ENCODE measurements at places on chromosomes 12 and 14.

GRCh38 chr12:78120306-78120705 lies 289.6 kb downstream of the NAV3 start:
- no peak for DNase-seq

GRCh38 chr14:24332268-24332993 lies 2.4 kb downstream of the ADCY4 start:
- peak; percentile 77 for DNase-seq

DNA sequence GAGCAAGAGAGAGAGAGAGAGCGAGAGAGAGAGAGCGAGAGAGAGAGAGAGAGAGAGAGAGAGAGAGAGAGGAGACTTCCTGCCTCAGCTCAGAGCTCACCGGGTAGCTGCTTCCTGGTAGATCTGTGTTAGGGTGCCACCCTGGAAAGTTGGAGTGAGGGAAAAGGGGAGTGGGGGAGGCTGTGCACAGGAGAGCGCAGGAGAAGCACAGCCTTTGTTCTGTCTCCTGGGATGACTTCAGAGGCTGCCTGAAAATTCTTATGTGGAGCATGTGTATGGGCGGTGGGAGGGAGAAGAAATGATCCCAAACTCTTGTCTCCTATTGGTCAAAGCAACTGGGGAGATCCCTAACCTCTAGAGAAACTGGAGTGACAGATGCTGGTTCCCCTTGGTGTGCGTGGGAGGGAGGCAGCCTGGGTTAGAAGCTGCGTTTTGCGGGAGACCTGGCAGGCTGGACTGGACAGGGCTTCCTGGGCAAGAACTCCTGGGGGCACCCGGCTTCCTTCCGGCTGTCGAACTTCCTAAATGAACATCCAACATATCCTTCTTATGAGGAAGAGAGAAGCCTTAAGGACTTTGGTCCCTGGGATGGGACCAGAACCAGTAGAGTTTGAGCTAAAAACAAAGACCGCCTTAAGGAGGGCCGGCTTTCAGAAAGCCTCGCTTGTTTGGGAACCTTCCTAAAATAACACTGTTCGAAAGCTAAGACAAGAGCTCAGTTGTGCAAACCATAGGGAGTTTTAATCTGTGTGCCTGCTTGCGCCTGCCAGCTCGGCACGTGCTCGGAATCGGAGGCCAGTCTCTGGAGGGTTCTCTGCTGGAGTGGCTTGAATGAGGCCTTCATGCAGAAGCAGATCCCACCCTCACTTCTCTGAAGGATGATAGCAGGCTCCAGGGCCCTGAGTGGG lies 30.4 kb upstream of the BEGAIN start:
- no peak for DNase-seq

DNA sequence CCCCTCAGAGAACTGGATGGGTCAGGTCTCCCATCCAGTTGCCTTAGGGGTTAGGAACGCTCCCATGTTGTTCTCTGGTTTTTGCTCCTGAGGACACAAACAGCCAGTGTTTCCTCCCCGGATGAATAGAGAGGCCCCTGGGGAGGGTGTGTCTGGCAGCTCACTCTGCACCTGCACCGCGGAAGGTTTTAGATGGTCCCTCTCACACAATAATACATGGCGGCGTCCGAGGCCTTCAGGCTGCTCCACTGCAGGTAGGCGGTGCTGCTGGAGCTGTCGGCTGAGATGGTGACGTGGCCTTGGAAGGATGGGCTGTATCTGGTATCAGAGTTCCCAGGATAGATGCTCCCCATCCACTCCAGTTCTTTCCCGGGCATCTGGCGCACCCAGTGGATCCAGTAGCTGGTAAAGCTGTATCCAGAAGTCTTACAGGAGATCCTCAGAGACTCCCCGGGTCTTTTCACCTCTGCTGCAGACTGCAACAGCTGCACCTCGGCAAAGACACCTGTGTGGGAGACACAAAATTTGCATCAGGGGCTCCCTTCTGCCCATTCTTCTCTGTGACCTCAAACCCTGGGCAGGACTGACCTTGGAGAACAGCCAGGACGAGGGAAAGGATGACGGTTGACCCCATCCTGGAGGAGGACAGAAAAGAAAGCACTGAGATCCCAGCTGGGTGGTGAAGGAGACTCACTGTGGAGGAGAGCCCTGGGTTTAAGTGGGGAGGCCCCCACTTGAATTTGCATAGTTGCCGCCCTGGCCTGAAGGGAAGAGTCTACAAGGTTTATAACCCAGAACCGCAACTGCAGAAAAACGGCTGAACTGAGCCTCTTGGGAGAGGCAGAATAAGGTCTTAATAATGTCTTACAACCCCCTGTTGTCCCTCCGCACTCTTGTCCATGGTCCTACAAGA lies 1324.8 kb downstream of the TMEM121 start:
- no peak for DNase-seq

DNA sequence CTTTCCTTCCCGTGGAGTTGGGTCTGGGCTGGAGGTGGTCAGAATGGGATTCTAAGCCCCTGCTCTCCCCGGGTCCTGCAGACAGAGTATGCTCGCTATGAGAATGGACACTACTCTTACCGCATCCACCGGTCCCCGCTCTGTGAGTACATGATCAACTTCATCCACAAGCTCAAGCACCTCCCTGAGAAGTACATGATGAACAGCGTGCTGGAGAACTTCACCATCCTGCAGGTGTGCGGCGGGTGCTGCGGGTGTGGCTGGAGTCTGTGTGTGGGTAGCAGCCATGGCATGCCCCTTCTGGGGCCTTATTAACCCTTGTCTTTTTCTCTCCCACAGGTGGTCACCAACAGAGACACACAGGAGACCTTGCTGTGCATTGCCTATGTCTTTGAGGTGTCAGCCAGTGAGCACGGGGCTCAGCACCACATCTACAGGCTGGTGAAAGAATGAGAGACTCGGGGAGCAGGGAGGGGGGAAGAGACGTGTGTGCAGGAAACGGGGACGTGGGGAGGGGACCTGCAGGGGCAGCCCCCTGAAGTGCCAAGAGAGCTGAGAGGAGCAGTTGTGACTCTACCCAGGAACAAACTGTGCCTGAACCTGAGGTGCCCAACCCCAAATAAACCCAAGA lies 37.0 kb upstream of the TSPAN9 start:
- no peak for DNase-seq

- no peak for DNase-seq
Measured at GRCh38 chr12:106142591-106143261, 4.0 kb upstream of the NUAK1 start.

GRCh38 chr14:97978341-97978740 lies 1181.2 kb downstream of the VRK1 start:
- peak; percentile 35 for DNase-seq
